RKO (cell line): ENCODE measurements at places on chromosomes 4 and X.

GRCh38 chrX:119004920-119005524 is 30.6 kb downstream of the LONRF3 start:
- DNase-seq = peak; percentile 68

- no peak for DNase-seq
Measured at GRCh38 chr4:142043509-142043908, 407.1 kb downstream of the IL15 start.

DNA sequence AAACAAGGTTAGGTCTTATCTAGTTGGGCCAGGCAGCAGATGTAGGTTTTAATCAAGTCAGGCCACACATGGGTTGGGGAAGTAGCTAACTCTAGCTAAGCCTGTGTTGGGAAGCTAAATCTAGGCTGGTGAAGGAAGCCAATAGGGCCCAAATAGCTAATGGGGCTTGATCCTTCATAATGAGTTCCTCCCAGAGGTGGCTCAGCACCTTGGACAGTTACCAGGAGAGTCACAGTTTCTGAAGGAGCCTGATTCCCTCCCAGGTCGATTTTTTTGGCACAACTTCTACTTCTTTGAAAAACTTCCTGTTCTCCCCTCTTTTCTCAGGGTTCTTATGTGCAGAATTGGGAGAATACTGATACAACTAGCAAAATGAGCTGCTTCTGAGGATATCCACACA is 242.5 kb upstream of the PRPS2 start:
- peak; percentile 34 for DNase-seq

DNA sequence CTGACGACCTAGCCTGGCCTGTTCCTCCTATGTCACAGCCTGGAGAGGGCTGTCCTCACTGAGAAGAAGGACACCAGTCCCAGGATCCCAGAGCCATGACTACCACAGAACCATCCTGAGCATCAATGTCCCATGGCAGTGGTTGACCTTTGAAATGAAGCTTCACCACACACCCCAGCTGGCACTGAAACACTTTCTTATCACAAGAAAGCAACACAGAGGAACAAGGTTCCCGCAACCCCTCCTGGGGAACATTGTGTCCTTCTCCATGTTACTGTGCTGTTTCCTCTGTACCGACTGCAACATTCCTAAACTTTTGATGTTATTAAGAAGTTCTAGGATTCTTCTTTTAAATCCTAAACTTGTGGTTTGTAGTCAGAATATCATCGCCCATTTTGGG is 21.2 kb upstream of the FAM156A start:
- no peak for DNase-seq
